ENCODE measurements at places on chromosomes 1 and 21.

- DNase-seq = no peak
These were observed 258.3 kb upstream of the KAZN start for GRCh38 chr1:14340002-14340785.

GRCh38 chr1:173554541-173555250 is 48.2 kb downstream of the SLC9C2 start:
- DNase-seq = no peak

DNA sequence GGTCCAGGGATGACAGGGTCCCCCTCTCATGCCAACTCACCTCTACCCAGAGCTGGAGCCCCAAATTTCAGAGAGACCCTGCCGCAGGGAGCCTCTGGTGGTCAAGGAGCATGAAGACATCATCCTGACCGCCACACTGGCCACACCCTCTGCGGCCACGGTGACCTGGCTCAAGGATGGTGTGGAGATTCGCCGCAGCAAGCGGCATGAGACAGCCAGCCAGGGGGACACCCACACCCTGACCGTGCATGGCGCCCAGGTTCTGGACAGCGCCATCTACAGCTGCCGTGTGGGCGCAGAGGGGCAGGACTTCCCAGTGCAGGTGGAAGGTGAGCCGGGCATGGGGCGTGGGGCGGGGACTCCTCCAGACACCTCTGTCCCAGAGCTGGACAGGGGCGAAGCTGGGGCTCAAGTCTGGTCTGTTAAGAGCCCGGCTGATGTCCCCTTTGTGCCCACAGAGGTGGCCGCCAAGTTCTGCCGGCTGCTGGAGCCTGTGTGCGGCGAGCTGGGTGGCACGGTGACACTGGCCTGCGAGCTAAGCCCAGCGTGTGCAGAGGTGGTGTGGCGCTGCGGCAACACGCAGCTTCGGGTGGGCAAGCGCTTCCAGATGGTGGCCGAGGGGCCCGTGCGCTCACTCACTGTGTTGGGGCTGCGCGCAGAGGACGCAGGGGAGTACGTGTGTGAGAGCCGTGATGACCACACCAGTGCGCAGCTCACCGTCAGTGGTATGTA is 66.0 kb downstream of the OBSCN start:
- DNase-seq = no peak

DNA sequence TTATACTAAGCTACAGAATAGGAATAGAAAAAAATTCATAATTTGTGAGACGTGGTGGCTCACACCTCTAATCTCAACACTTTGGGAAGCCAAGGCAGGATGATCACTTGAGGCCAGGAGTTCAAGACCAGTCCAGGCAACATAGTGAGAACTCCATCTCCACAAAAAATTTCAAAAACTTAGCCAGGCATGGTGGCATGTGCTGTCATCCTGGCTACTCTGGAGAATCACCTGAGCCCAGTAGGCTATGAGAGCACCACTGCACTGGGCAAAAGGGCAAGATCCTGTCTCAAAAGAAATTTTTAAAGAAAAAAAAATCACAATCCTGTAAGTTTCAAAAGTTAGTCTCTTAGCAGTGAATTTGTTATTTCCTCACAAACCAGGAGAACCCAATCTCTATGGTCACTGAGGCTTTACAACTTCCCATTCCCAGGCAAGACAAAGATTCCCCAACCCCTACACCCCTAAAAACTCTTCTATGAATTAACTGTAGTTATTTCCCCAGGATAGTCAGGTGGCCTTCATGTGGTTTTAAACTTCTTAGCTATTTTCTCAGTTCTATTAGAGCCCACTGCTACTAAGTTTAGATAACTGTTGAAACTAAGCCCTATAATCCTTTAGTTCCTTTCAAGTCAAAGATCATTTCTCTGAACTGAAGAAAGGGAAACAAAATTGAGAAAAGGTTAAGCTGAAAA is 74.5 kb downstream of the FOXJ3 start:
- DNase-seq = no peak

DNA sequence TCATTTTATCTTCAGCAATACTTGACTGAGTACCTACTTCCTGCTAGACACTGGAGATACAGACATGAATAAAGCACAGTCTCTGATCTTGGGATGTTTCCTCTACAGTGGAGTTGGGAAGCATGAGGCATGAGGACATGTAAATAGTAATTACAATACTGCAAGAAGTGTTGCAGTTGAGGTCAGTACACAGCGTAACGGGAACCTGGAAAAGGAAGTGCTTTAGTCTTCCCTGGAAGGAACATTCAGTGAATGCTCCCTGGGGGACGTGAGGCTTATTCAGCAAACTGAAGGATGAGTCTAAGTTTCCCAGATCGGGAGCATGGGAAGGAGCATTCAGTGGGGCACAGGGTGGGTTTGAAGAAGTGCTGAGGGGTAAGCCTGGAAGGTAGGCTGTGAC is 112.4 kb downstream of the PIK3R3 start:
- DNase-seq = no peak

GRCh38 chr1:198919667-198920398 is 281.0 kb downstream of the PTPRC start:
- DNase-seq = no peak

DNA sequence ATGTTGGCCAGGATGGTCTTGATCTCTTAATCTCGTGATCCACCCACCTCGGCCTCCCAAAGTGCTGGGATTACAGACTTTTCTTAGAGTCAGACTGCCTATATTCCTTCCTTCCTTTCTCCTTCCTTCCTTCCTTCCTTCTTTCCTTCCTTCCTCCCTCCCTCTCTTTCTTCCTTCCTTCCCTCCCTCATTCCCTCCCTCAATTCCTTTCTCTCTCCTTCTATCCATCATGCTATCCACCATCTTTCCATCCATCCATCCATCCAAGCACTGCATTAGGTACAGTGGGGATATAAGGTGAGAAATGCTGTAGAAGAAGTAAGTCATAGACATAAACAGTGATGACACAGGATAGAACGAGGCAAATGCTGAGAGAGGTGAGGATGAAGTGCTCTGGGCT is 13.2 kb downstream of the LAMC2 start:
- no peak for DNase-seq

GRCh38 chr1:201760516-201760915 is 68.4 kb upstream of the IPO9 start:
- peak; percentile 50 for DNase-seq

DNA sequence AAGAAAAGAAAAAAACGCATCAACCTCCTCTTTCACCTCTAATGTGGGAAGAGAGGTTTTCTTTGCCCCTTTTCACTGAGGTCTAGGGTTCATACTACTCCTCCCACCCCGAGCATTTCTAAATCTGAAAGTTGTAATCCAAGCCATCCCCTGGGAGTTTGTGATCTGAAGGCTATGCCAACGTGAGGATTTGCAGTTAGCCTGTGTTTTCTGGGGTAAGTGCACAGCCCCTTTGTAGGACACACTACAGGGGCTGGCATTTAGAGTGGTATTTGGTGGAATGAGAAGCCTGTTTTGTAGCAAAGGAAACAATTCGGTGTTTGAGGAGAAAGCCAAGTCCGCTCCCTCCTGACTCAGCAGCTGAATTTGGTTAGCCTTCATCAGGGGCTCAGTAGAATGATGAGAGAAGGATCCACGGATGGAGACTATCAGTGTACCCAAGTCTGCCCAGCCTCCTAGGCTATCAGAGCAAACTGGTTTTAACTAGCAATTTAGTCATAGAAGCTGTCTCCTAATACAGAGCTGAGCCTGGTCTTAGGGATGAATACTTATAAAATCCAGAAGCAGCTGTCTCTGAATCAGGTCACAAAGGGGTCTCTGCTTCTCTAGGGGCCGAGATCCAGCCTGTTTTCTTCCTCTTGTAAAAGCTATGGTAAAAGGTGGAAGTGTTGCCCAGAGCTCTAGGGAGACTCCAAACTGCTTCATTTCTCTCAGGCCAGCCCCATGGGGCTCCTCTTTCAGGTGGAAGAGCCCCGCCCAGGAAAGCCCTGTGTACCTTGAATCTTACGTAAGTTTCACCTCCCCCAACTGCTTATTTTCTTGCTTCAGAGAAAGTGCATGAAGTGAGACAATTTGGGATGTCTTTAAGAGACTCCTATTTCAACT is 2.1 kb downstream of the PCP4L1 start:
- DNase-seq = no peak

GRCh38 chr1:39478126-39478915 is 13.1 kb upstream of the BMP8A start:
- no peak for DNase-seq

- DNase-seq = no peak
These were observed 33.9 kb downstream of the TMEM63A start for GRCh38 chr1:225848030-225848955.

DNA sequence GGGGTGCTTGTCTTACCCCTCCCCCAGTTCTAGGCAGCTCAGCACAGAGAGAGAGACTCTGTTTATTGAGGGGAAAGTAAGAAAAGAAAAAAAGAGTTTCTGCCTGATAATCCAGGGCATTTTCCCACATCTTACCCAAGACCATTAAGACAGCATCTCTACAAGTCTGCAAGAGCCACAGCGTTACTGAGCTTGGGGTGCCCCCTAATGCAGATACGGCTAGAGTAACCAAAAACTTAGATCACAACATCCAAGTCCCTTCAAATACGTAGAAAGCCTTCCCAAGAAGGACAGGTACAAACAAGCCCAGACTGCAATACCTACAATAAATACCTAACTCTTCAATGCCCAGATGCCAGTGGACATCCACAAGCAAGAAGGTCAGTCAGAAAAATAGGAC is 6.2 kb upstream of the TEX50 start:
- DNase-seq = no peak

Measured in iPS-NIHi11 (cell line).